ENCODE measurements at places on chromosomes 12 and 14. TPM values are rescaled to one million over a fixed set of nuclear protein-coding genes. Genes with fewer than 3 reads are reported as not detected.

- DNase-seq = no peak
Observed at GRCh38 chr12:94080341-94081009, 67.9 kb upstream of the PLXNC1 start.

- no peak for DNase-seq
Observed at GRCh38 chr12:41228066-41228820, 40.1 kb downstream of the PDZRN4 start.

DNA sequence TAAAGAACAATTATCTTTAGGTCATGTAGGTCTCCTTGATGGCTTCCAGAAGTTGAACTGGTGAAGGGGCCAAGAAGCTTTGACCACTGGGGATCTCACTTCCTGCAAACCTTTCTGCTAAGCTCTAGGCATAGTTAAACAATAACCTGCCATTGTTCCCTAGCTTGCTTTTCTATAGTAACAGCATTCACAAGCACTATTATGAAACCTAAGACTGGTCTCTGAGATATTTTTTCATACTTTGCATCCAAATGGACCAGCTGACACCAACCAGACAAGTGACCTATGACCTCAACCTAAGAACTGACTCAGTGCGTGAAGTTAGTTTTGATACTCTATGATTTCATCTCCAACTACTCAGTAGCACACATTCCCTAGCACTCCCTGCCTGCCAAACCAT, 129.1 kb downstream of the PTPRB start:
- DNase-seq = no peak

- DNase-seq = no peak
Observed at GRCh38 chr12:20264026-20264425, 104.3 kb upstream of the PDE3A start.

DNA sequence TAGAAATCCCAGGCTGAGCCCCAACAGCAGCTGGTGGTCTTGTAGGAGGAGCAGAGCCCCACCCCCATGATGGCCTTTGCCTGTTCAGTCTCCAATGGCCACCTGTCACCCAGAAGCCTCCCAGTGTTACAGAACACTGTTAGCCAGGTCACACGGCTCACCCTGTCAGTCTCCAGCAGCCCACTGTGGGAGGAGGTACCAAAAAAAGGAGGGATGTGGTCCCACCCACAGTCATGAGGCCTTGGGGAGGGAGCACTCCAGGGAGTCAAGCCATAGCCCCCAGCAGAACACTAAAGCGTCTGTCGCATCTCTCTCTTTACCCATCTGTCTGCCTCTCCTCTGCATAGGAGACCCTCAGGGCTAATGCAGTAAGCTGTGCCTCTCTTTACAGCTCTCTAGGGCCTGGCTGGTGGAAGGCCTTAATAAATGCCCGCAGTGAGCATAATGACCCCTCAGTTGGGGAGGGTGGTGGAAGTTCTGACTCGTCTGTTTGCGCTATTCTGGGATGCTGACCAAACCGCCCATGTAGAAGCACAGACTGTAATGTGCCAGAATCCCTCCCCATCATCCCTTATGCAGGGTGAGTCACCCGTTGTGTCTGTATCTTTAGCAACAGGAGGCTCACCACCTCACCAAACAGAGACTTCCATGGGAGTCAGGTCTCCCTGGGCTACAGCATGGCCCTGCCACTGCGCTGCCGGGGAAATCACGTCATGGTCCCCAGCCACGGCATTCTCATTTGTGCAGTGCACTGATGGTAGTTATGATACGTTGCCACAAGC, 14.6 kb downstream of the C14orf132 start:
- no peak for DNase-seq

DNA sequence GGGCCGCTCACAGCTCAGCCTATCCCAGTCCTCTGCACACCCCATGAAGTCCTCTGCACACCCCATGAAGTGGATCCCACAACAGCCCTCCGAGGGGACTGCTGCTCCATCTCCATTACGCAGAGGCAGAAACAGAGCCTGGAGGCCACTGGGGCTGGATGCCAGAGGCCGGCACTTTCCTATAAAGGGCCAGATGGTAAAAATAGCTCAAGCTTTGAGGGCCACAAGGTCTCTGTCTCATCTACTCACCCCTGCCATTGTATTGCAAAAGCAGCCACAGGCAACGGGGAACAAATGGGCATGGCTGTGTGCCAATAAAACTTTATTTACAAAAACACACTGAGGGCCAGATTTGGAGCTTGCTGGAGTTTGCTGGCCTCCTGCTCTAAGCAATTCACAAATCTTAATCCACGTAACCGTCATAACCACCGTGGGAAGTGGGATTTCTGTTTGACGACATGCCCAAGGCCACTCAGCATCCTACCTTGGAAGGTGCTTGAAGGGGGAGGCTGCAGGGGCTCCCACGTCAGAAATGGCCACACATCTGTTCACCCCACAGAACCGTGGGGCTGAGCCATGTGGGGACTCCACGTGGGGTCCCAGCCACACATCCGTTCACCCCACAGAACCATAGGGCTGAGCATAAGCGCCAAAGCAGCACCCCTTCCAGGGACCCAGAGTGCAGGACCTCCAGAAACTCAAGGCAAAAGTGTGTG, 92.0 kb downstream of the NCOR2 start:
- no peak for DNase-seq

DNA sequence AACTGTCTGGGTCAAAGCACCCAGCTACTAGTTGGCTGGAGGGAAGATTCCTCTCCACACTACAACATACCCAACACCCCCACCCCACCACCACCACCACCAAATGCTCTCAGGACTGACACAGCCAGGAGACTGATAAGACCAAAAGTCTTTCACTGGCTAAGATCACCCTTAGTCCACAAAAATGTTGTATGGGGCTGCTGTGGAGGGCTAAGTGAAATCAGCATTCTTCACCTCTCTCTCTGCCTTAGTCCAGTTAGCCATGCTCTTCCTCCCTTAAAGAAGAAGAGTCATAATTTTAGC, 106.2 kb downstream of the NUAK1 start:
- no peak for DNase-seq

GRCh38 chr14:33580841-33581240, 370.0 kb downstream of the EGLN3 start:
- DNase-seq = no peak

GRCh38 chr12:80845639-80846038, 92.1 kb downstream of the LIN7A start:
- no peak for DNase-seq

GRCh38 chr14:99252940-99253868, 18.8 kb downstream of the BCL11B start:
- DNase-seq = no peak

- no peak for DNase-seq
Observed at GRCh38 chr12:91639327-91639726, 456.7 kb upstream of the DCN start.

- no peak for DNase-seq
Observed at GRCh38 chr12:62214846-62215245, 45.4 kb upstream of the USP15 start.

- DNase-seq = no peak
Observed at GRCh38 chr12:47870175-47870781, 34.5 kb downstream of the VDR start.

GRCh38 chr14:21352587-21352986, 31.2 kb downstream of the SUPT16H start:
- no peak for DNase-seq

GRCh38 chr12:10235761-10236631, 23.3 kb downstream of the GABARAPL1 start:
- no peak for DNase-seq

- DNase-seq = no peak
Observed at GRCh38 chr12:116779597-116779996, 41.5 kb downstream of the RNFT2 start.

DNA sequence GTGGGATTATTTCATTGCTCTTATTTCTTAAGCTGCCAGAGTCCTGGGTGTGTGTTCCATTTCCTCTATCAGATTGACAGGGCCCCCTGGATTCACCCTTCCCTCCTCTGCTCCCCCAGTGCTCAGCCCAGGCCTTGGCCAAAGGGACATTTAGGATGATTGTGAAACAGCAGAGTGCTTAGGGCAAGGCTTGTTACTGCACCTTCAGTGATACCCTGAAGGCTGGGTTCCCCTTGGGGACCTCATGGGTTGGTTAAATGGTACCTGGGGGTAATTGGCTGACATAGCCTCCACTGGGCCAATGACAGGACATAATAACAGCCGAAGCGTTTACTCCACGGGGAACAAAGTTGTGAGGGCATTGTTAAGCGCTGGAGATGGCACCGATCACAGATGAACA, 1.3 kb upstream of the KRT72 start:
- no peak for DNase-seq

Gene DPPA3
- not detected for total RNA-seq

Gene SLC38A4
- total RNA-seq = 2.3 TPM

Gene OTOGL
- not detected for total RNA-seq

Gene GLS2
- 4.9 TPM for total RNA-seq

Gene TOMM20L
- total RNA-seq = not detected

Gene CIDEB
- 26.3 TPM for total RNA-seq

Gene WASHC3
- 53.3 TPM for total RNA-seq

Gene DHH
- total RNA-seq = not detected

Gene IL31
- not detected for total RNA-seq

Gene KRT82
- not detected for total RNA-seq
